Activated B cell treated with CpG ODN at 0.5 μM for 24 hours (primary cell): ENCODE measurements at places on chromosomes 2 and 18.

DNA sequence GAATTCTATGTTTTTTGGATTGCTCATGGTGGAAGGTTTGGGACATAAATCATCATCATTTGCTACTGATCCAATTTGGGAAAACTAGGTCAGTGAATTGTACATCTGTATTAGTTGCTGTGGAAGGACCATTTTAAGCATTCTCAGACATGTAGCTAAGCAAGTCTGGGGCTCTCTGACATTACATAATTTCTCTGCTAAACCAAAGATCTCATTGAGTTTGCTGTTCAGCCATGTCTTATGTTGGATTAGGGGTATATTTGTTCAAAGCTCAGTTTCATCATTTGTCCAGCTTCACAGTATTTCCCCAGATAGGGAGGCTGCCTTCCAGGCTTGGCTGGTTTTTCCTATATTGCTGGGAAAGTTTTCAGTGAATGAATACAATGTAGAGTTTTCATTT is 399.7 kb downstream of the MTX2 start:
- no peak for DNase-seq

DNA sequence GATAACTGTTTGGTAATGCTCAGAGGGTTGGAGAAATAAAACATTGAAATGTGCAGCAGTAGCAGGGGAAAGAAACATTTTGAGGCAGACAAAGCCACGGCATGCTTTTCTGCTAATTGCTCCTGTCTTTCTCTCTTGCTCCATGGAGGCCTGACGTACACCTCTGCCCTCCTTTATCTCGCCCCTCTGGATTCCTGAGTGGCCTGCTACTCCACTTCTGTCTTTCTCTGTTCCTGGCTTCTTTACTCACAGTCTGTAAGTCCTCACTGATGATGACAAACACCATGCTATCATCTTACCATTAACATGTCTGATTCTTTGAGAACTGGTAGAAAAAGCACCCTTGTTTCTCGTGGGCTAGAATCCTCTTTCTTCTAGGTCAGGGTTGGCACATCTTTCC is 392.9 kb downstream of the MEIS1 start:
- no peak for DNase-seq

DNA sequence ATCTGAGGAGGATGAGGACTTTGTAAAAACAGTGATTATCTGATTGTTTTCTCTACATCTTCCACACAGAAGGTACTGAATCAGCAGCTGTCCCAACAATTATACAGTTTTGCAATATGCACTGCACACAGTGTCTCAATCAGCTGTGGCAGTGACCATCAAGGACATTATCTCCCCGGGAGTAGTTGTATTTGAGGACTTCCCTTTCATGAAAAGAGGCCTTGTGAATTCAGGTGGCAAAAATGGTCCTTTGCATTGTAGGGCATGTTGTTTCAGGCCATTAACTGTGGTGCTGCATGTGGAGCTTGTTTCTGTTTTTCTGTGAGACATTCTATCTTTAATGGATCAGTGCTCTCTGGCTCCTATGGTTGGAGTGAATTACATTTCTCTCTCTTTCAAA is 779.4 kb upstream of the FSHR start:
- no peak for DNase-seq

DNA sequence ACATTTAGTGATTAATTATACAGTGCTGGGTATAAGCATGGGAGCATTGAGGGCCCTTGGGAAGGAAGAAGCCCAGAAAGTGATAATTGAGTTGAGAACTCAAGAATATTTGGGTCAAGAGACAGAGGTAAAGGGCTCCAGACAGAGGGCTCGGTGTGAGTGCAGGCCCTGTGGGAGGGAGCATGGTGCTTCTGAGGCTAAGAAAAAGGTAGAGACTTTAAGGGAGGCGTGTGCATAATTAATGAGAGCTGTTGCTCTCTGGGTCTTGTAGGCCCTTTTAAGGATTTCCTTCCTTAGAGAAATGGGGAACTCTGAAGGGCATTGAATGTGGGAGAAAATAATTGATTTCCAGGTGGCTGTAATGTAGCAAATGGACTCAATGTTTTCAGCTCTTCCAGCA is 735.0 kb upstream of the POU3F3 start:
- no peak for DNase-seq

- DNase-seq = no peak
Measured at GRCh38 chr2:12658310-12658945, 58.3 kb upstream of the TRIB2 start.

- no peak for DNase-seq
Measured at GRCh38 chr2:72524071-72524470, 301.8 kb downstream of the EXOC6B start.

- DNase-seq = no peak
Measured at GRCh38 chr2:209727077-209727476, 44.6 kb upstream of the UNC80 start.

- no peak for DNase-seq
Measured at GRCh38 chr2:122636097-122636496, 880.6 kb downstream of the TSN start.

- no peak for DNase-seq
Measured at GRCh38 chr2:64130333-64130732, 13.9 kb downstream of the PELI1 start.

DNA sequence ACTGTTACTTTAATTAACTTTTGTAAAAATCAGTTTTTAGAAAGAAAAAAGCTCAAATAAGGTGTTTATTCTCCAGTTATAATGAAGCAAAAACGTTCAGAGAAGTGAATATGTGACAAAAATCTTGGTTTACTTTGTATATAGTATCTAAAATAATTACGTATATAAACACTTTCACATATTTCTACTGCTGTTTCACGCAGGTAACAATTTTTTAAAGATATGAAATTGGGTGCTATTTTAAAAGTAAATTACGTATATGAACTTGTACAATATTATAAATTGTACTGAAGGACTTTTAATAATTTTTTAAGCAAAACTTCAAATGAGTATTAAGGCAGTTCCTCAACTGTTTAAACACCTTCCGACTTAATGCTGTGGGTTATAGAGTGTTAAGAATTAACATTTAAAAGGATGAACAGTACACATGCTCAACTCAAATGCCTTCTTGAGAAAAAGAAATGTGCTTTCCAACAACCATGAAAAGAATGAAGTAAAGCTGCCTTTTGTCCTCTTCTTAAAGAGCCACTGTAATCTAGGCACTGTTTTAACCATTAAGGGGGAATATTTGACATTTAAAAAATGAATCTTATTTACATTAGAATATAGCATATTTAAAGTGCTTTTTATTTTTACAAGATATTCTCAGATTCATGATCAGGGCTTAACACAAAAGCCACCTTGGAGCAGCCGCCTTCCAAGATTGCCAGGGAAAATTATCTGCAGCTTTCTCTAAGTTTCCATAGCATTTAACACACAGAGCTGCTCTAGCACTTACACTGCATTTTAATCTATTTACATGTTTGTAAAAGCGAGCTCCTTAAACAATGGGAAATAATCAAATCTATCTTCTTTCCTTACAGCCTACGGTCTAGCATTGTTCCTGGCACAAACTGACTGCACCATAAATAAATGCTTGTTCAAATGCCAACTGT is 56.5 kb upstream of the CDKL4 start:
- DNase-seq = no peak

GRCh38 chr18:74012954-74013630 is 134.5 kb downstream of the FBXO15 start:
- DNase-seq = no peak

- no peak for DNase-seq
Measured at GRCh38 chr18:28541276-28541930, 364.5 kb upstream of the CDH2 start.

- DNase-seq = no peak
Measured at GRCh38 chr2:29001806-29002205, 20.7 kb downstream of the TOGARAM2 start.
